Prostate gland (tissue), 2 donors: ENCODE measurements at places on chromosomes 3 and 15.

- H3K4me1 ChIP-seq, result no peaks in the 10 kb centered on the region
- no peak overlapping the region for H3K4me3 ChIP-seq
- H3K27ac ChIP-seq, result no peak overlapping the region
- peaks cover 11% of the 10 kb centered on the region for H3K36me3 ChIP-seq
- no peak for DNase-seq
- no peaks in the 10 kb centered on the region for H3K27me3 ChIP-seq
Observed at GRCh38 chr3:66394753-66395249, 106.0 kb downstream of the LRIG1 start.

GRCh38 chr3:186789554-186790260 is 6.3 kb downstream of the EIF4A2 start:
- no peak overlapping the region for H3K27ac ChIP-seq
- DNase-seq, result no peak
- H3K4me1 ChIP-seq, result peaks cover 11% of the 10 kb centered on the region
- no peaks in the 10 kb centered on the region for H3K36me3 ChIP-seq
- H3K27me3 ChIP-seq, result no peaks in the 10 kb centered on the region

DNA sequence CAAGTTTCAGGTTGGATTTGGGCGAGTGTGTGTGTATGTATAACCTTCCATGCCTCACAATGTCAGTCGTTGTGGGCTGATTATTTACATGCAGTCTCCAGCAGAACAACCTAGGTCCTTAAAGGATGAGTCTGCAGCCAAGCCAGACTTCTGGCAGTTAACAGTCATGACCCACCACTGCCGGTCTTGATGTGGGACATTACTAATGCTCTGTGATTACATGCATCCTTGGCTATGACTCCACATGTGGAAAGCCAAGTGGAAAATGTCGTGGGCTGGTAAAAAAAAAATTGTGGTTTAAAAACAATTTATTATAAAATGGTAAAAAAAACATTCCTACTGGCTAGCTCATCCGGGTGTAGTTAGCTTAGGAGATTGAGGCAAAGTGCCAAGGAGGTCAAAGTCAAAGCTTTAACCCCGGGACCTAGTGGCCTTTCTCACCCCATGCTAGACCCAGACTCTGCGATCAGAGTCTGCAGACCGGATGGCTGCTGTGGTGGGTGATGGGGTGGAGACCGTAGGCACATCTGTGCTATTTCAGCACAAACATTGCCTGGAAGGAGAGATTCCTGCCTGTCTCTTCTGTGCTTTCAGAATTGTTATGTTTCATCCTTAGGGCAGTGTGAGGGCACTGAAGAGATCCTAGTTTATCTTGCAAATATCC is 6.8 kb downstream of the RARRES1 start:
- H3K4me3 ChIP-seq, result no peak overlapping the region
- H3K36me3 ChIP-seq, result no peaks in the 10 kb centered on the region
- no peaks in the 10 kb centered on the region for H3K27me3 ChIP-seq
- H3K27ac ChIP-seq, result peak overlapping the region; percentile 75
- H3K4me1 ChIP-seq, result peaks cover 7% of the 10 kb centered on the region

GRCh38 chr15:42338500-42338899 is 20.8 kb upstream of the CAPN3 start:
- DNase-seq, result no peak
- no peak overlapping the region for H3K27ac ChIP-seq
- H3K4me1 ChIP-seq, result no peaks in the 10 kb centered on the region
- no peaks in the 10 kb centered on the region for H3K27me3 ChIP-seq

GRCh38 chr3:176992565-176992964 is 204.7 kb downstream of the TBL1XR1 start:
- no peak for DNase-seq
- no peak overlapping the region for H3K4me3 ChIP-seq
- H3K4me1 ChIP-seq, result no peaks in the 10 kb centered on the region

DNA sequence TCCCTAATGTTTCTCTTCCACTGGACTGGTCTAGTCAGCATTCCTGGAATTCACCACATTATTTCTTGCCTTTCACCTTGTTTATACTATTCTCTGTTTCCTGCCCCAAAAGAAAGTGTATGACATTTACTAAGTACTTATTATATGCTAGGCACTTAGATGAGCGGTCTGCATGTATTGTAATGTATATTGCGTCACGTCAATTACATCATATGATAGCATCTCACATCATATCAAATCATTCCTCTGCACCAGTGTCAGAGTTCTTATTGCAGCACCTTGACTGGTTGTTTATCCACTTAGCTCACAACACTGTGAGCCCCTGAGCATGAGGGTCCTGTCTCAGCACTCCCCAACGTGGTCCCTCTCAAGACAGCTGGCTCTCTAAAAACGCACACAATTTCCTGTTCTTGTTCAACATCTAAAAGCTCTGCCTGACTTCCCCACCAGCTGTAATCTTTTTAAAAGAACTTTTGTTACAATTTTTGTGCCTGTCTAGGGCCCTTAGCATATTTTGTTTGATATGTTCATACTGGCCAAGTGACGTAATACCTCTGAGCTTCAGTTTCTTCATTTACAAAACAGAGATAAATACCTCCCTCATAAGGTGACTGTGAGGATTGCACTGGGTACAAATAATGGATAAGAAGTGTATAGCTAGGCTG is 58.8 kb downstream of the ARHGAP31 start:
- no peak overlapping the region for H3K27ac ChIP-seq
- H3K4me3 ChIP-seq, result no peak overlapping the region
- DNase-seq, result no peak
- no peaks in the 10 kb centered on the region for H3K4me1 ChIP-seq
- no peaks in the 10 kb centered on the region for H3K27me3 ChIP-seq
- H3K36me3 ChIP-seq, result no peaks in the 10 kb centered on the region

GRCh38 chr3:192850451-192850981 is 67.1 kb downstream of the MB21D2 start:
- H3K36me3 ChIP-seq, result no peaks in the 10 kb centered on the region
- DNase-seq, result no peak
- H3K4me3 ChIP-seq, result no peak overlapping the region
- H3K27ac ChIP-seq, result no peak overlapping the region
- no peaks in the 10 kb centered on the region for H3K27me3 ChIP-seq
